ENCODE measurements at places on chromosomes 2 and 18.

DNA sequence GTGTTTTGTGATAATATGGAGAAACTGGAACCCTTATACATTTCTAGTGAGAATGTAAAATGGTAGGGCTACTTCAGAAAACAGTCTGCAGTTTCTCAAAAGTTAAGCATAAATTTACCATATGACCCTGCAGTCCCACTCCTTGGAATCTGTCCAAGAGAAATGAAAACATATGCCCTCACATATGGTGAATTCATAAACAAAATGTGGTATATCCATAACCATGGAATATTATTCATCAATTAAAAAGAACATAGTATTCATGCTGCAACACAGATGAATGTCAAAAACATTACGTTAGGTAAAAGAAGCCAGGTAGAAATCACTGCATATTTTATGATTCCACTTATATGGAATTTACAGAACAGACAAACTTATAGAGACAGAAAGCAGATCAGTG lies 11.8 kb downstream of the ROCK2 start:
- no peak for DNase-seq

- no peak for DNase-seq
Measured at GRCh38 chr2:31553362-31553761, 27.4 kb downstream of the SRD5A2 start.

- no peak for DNase-seq
Measured at GRCh38 chr2:47488870-47489584, 86.1 kb downstream of the MSH2 start.

DNA sequence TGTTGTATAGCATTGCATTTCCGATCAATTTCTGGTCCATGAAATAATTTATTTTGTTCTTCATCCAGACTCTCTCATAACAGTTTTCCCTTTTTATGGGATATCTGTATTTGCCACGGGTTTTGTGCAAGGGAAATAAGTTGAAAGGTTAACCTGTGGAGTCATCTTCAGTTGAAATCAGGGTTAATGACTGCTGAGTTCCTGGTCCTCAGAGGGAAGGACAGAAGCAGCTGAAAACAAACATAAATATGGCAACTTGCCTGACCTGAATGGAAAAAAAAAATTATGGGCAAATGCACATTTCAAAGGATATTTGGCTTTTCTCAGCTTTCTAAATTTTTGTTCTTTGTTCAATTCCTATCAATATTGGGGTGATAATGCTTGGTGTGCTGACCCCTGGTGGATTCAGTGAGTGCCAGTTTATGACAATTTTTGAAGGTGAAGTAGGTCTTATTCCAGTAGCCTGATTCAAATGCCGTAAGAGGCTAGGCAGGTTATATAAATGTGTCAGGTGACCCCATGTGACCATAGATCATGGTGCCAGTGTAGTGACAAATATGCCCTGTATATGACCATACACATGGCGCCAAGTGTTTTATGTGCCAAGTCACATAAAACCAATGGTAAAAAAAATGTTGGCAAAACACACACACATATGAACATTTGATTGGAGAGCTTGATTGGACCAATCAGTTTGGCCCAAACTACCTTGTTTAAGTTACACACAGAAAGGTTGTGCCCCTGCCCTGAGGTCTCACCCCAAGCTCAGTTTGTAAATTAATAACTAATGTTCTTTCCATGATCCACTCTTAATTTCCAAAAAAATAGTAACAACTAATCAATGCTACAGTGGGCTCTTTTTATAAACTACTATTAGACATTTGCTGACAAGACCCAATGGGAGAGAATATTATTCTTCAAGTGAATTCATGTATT lies 47.6 kb upstream of the FAM124B start:
- DNase-seq: no peak

- no peak for DNase-seq
Measured at GRCh38 chr2:67486041-67486796, 89.1 kb downstream of the ETAA1 start.

GRCh38 chr2:196183528-196184231 lies 12.3 kb upstream of the STK17B start:
- no peak for DNase-seq

- DNase-seq: no peak
Measured at GRCh38 chr2:197191940-197192322, 118.6 kb downstream of the ANKRD44 start.

- DNase-seq: no peak
Measured at GRCh38 chr2:119441376-119442225, 9.9 kb downstream of the TMEM37 start.

GRCh38 chr2:232519581-232520438 lies at the start of gene PRSS56:
Gene PRSS56 (plus strand): TSS chr2:232520388. CDS start chr2:232520599, 211 bp downstream.
- no peak for DNase-seq

DNA sequence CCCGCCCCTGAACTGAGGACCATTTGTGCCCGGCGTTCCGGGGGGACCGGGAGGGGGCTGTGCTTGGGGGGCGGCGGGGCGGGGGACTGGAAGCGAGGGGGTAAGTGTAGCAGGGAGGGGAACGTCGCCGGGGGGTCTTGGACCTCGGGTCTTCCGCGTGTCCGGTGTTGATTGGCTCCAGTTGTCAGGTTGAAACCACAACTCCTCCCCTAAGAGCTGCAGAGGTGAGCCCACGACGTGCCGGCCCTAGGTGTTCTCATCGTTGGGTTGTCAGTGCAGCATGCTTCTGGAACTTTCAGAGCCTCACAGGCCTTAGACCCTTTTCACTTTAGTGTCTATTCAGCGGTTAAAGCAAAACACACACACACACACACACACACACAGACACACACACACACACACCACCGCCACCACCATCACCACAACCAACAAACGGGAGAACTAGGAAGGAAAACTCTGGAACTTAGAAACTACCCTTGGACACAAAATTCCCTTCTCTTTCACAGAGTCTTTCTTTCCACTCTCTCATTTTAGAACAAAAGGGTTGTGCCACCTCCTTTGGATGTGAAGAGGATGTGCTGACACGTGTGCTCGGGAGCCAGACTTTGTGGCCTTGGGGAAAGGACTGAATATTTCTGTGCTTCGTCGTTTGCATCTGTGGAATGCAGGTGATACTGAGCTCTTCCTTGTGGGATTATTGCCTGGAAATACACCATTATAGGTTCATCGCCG lies 6.7 kb upstream of the DLX2 start:
- DNase-seq: no peak

DNA sequence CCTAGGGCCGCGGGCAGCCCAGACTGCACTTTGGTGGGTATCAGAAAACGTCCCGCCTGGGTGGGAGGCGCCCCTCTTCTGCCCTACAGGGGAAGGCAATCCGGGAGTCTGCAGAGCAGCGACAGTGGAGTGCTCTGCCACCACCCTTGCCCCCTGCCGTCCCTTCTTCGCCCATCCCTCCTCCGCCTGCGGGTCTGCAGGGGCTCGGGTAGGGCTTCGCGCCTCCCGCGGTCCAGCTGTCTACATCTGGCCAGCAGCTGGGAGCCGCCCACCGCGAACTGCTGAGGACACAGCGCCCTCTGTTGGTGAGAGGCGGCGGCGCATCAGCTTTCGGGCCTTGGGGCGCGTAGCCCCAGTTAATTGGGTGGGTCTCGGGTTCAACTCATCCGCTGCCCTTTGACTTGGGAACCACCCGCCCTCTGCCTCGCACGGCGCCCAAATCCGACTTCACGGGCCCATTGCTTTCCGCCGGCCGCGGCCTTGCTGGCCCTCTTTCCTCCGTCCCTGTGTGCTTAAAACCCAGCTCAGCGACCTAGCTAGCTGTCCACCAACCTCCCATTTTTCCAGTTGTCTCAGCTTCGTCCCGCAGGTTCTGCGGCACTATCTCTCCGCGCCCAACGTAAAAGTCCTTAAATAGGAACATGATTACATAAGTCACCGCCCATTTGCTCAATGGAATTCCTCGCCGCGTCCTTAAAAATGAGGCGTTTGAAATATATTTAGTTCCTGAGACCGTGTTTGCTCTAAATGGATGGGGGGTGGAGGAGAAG lies 17.6 kb downstream of the WNT10A start:
- DNase-seq: peak; percentile 69

- DNase-seq: no peak
Measured at GRCh38 chr2:13818002-13818401, 814.5 kb upstream of the LRATD1 start.

DNA sequence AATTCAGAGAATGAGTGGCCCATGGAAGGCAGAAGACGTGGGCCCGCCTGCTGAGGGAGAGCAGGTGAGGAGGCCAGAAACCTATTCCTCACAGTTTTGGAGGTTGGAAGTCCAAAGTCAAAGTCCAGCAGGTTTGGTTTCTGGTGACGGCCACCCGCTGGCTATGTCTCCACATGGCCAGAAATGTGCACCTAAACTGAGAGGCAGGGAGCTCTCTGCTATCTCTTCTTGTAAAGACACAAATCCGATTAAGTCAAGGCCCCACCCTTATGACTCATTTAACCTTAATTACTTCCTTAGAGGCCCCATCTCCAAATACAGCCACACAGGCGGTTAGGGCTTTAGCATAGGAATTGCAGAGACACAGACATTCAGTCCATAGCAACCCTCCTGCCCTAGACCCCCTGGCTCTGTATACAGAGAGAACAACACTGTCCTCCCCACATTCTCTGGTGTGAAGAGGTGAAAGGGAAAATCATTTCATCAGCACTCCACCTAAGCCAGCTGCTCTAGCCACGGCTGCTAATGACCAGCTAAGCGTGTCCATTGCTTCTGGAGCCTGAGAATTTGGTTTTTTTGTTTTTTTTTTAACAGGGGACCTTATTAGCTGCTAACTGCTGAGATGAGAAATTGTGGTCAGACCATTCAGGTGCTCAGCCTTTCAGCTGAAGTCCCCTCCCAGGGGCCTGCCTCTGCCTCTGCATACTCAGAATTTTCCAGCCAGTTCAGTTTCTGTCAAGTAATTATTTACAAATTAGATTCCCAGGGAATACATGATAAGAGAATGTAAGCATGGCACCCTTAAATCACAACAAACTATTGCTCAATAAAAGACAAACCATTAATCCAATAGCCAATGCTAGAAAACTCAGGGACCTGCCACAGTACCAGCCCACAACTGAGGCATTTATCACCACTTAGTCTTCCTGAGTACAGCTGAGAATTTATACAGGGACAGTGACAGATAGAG lies 368.7 kb upstream of the ID2 start:
- no peak for DNase-seq

DNA sequence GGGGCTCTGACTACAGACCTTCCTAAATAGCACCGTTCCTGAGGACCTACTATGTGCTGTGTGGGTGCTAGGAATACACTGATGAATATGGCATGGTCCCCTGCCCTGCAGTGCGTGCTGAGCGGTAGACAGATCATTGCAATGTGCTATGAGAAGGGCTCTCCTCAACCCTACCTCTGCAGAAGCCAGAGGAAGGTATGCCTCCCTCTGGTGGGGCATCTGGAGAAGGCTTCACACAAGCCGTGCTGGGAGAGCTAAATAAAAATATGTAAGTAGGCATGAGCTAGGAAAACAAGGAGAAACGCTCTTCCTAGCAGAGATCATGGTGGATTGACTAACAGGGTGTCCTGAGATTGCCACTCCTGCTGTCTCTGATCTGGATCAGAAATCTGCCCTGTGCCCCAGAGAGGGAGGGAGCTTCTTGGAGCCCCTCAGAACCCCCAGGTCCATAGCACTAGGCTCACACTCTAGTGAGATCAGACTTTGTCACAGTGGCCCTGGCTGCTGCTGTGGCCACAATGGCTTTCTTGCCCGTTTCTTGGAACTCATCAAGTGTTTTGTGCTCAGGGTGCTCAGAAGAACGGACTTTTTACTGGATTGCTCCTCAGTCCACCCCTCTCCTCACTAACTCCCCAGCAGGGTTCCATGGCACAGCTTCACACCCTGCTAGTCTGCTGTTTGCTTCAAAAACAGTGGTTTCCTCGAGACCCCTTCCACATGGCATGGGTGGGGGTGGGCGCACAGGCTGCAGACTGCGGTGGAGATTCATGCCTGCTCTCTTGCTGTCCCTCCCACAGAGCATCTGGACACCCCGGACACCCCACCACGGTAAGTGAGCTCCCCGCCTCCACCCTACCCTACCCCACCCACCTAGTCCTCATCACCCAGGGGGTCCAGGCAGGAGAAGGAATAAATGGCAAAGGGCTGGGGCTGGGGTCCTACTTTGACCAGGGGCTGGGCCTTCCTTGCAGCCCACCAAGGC lies 14.2 kb downstream of the SIGLEC15 start:
- no peak for DNase-seq

- no peak for DNase-seq
Measured at GRCh38 chr18:6997808-6998207, 119.8 kb downstream of the LAMA1 start.

GRCh38 chr2:23378496-23378895 lies 6.5 kb upstream of the KLHL29 start:
- DNase-seq: no peak

- DNase-seq: no peak
Measured at GRCh38 chr2:104859291-104859765, 5.4 kb downstream of the POU3F3 start.

DNA sequence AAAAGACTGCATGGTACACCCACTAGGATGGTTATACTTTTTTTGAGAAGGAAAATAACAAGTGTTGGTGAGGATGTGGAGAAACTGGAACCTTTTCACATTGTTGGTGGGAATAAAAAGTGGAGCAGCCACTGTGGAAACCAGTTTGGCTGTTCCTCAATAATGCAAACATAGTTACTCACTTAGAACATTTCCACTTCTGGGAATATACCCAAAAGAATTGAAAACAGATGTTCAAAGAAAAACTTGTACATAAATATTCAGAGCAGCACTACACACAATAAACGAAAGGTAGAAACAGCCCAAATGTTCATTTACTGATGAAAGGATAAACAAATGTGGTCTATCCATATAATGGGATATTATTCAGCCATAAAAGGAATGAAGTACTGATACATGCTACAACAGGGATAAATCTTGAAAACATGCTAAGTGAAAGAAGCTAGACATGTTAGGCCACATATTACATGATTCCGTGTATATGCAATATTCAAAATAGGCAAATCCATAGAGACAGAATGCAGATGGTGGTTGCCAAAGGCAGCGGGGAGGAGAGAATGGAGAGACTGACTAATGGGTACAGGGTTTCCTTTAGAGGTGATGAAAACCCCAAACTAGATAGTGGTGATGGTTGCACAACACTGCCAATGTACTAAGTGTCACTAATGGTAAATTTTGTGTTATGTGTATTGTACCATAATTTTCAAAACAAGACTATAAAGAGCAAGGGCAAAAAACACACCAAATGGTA lies 20.9 kb upstream of the LMAN1 start:
- no peak for DNase-seq

GRCh38 chr2:74564222-74564621 lies 9.7 kb downstream of the DOK1 start:
- no peak for DNase-seq

GRCh38 chr2:39156107-39156506 lies 35.3 kb upstream of the SOS1 start:
- no peak for DNase-seq
